Esophagus mucosa (tissue), 1 donor: ENCODE measurements at places on chromosomes 3 and 15.

GRCh38 chr3:142876417-142876816 is 12.5 kb downstream of the PCOLCE2 start:
- ATAC-seq, result peak; percentile 33

- no peak for ATAC-seq
These were observed 42.4 kb upstream of the HERC1 start for GRCh38 chr15:63876085-63876662.

DNA sequence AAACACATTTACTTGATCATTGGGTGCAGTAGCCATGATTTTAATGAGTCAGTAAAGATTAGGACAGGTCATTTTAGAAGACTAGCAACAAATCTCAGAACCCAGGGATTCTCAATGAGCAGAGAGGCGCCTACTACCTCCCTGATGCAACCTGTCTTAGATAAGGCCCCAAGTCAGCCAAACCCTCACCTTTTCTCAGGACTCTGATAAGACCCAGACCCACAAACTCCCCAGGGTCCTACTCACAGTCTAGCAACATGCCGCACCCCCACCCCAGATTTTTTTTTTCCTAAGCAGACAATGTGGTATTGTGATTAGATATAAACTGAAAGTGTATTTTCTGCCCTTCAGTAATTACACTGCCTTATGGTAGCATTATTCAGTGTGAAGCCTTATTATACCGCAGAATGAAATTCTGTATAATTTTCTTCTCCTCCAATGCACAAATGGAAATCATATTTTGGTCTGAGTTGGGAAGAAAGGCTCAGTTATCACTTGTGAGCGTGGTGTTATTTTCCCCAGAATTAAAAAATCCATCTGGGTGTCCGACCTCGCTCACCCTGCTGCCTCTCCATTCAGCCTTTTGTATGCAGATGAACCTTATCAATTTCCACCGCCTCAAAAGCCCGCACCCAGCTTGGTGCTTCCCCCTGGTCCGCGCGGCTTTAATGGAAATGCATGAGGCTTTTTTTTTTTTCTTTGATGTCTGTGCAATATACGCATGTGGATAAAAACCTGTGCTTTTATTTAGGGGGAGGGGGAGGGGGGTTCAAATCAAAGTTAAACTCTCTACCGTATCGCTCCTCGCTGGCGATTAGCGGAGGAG is 122.0 kb upstream of the SOX14 start:
- ATAC-seq, result no peak

DNA sequence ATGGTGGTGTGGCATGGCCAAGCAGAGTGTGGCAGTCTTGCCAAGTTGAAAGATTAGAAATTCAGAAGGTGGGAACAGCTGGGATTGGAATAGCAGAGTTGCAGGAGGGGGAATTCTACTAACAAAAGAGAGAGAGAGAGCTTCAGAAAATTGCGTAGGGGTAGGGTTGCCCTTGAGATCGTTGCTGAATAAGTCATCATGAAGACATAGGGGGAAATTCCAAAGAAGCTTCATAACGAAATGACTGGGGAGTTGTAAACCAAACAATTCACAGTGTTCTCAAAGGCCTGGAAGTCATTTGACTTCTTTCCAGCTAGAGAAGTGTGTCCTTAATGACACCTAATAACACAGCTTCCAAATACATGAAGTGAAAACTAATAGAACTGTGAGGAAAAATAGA is 26.3 kb upstream of the TIPARP start:
- no peak for ATAC-seq

GRCh38 chr3:56347219-56347871 is 120.9 kb downstream of the ERC2 start:
- peak; percentile 39 for ATAC-seq

DNA sequence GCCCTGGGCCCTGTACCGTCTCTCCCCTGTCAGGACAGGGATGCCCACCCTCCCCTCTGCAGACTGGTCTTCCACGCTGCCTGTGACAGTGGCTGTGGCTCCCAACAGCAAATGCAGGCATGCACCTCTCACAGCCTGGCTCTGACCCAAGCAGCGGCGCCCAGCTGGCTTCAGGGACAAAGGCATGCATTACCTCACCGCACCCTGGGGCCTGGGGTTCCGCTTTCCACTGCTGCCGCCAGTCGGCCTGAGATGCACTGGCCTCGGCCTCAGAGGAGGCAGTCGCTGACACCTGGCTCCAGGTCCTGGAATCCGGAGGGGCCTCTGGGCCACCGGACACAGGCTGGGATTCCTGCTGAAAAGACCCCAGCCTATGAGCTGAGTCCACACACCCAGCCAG is 70.3 kb downstream of the SCN5A start:
- ATAC-seq, result no peak

- ATAC-seq, result peak; percentile 64
These were observed 35.2 kb downstream of the SLC6A20 start for GRCh38 chr3:45760878-45761711.

- ATAC-seq, result no peak
These were observed 23.9 kb downstream of the EHD4 start for GRCh38 chr15:41948490-41948889.

- no peak for ATAC-seq
These were observed 36.5 kb downstream of the FAM98B start for GRCh38 chr15:38490242-38490922.

DNA sequence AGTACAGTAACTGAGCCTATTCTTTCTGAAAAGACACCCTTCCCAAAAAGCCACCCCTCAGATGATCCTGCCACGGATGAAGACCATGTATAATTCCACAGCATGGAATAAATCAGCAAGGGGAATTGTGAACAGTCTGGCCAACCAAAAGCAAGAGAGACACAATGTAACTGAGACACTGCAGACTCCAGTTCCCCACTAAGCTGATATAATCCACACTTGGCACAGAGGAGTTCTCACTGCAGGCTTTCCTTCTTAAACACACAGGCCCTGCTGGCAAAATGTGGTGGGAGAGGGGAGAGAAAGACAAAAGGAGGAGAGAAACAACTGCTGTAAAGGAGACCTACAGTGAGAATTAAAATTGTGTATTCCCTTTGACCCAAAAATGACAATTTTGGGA is 12.7 kb downstream of the GPR156 start:
- no peak for ATAC-seq

GRCh38 chr3:80190051-80190450 is 422.3 kb upstream of the ROBO1 start:
- no peak for ATAC-seq

DNA sequence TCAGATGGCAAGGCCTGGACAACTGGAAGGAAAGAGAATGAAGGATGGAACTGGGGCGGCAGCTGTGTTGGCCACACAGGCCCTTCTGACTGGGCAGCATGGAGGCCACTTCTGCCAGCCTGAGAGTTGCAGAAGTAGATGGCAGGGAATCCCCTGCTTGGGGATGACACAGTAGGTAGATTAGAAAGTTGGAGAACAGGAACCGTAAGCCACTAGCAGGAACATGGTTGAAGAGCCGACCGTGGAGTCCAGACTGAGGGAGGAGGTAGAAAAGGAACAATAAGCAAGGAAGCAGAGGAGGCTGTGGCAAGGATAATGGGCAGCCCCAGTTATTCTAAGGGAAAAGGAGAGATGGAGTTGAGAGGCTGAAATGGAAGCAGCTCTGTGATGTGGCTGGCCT is 26.4 kb upstream of the ZNF774 start:
- peak; percentile 71 for ATAC-seq

GRCh38 chr15:69443032-69443611 is 9.5 kb upstream of the RPLP1 start:
- no peak for ATAC-seq

DNA sequence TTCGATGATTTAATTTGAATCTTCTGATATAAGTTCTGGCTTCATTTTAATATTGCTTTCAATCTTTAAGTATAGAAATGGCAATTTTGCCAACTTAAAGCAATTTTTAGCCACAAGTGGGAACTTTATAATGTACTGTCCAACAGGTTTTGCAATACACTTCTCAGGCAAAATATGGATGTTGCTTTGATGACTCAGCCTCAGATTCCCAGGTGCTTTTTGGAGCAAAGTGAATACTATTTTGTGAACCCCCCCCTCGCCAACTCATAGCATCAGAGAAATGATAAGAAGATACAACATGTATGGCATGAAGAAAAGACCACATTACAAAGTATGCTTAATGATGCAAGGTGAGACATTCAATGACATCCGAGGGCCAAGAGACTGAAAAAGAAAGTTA is 158.1 kb downstream of the GABRB3 start:
- ATAC-seq, result no peak

DNA sequence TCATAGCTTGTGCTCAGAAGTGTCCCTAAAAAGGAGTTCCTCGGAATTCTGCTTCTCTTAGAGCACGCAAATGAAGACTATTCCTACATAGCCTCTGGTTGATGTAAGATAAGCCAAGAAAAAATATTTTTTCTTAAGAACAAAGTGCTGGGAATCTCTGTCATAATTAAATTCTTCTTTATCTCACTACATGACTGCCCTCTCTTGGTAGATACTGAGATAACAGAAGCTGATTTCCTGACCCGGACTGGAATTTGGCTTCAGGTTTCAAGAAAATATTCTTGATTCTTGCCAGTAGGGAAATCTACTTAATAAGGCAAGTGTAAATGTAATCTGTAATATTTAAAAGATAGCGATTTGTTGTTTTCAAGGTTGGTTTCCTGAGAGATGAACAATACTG is 31.3 kb upstream of the SETMAR start:
- peak; percentile 42 for ATAC-seq

- peak; percentile 97 for ATAC-seq
These were observed 61.8 kb upstream of the RBP1 start for GRCh38 chr3:139601191-139601961.

DNA sequence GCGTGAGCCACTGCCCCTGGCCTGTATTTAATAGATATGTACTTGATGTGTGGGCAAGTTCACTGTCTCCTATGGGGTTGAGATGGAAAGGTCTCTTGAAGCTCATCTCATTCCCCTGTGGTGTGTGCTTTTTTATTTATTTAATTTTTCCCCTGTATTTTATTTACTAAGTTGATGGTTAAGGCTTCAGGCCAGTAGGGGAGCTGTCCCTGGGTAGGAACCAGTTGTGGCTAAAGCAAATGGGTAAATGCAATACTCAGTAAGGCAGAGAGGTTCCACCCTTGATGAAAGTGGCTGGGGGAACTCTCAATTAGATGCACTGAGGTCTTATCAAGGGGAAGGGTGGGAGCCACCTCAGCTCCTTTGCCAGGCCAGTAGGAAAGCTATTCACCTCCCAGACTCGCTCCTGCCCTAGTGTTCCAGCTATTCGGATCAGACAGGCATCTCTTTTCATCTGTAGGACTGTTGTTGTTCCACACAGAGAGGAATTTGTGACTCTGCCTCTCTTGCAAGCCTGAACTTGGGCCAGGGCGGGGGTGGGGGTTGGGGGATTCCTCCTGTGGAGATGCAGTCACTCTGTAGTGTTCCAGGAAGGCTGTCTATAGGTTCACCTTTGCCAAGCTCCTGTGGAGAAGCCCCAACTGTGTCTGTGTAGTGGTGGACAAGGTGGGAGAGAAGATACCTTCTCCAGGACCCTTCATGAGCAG is 26.1 kb downstream of the PCCB start:
- no peak for ATAC-seq

- ATAC-seq, result no peak
These were observed 75.2 kb upstream of the SEC13 start for GRCh38 chr3:10396083-10396482.

GRCh38 chr3:23475446-23475845 is 272.3 kb downstream of the UBE2E2 start:
- ATAC-seq, result no peak

DNA sequence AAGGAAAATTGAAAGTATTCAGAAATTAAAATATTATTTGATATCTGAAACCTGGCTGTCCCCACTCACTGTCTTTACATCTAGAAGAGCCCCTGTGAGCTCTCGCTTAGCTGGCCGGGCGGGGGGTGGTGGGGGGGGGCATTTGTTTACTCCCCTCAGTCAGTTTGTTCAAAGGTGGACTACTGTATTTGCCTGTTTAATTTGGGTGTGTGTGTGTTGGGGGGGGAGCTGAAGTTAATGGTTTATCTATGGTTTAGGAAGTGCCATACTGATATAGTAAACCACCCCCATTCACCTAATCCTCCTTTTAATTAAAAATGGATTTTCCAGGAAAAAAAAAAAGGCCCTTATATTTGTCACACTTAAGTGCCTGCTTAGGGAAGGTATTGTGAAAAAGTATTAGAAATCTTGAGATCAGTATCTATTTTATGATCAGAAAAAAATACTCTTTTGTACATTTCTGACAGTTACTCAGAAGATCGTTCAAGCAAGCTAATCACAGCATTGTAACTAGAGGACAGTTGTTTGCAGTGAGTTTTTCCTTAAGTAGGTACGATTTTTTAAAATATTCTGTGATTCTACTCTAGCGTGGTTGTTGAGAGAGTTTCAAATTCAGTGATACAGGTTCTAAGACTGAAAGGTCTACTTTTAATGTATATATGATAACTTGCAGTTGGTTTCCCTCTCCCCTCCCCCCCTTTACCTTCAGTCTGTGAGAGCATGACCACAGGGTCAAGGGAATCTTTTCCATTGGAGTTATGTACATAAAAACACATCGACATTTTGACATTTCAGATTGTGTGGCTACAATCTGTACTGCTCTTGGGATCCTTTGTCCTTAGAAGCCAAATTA is 8.5 kb downstream of the NR2F2 start:
- ATAC-seq, result no peak

- no peak for ATAC-seq
These were observed 24.1 kb downstream of the ZNF80 start for GRCh38 chr3:114213292-114213626.

GRCh38 chr3:137343283-137343682 is 385.5 kb downstream of the IL20RB start:
- ATAC-seq, result no peak

DNA sequence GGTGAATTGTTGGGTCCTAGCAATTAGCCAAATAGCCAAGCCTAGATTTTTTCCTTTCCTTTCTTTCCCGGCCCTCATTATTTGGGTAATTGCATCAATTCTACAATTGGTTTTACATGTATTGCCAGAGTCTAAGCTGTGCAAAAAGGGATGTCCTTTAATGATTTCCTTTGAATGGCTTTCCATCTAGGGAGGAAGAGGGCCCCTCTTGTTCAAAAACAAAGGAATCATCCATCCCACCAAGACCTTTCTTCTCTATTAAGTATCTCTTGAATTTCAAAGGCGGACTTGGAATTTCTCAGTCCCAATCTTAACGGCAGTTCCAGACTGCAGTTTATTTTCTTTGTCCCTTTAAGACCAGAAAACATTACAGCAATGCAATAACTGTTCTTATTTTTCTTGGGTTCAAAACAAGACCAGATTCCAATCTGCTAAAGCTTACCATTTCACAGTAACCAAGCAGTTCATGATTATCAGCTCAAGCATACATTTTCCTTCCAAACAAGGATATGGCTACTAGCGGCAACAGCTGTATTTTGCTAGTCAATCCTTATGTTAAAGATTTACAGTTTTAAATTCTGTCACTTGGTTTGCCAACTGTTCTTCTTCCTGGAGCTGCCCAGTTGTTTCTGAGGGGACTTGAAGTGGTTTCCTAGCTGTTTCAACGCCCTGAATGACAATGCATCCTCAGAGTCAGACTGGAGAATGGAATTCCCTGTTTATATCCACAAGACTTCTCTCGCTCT is 91.4 kb upstream of the LRIG1 start:
- no peak for ATAC-seq

DNA sequence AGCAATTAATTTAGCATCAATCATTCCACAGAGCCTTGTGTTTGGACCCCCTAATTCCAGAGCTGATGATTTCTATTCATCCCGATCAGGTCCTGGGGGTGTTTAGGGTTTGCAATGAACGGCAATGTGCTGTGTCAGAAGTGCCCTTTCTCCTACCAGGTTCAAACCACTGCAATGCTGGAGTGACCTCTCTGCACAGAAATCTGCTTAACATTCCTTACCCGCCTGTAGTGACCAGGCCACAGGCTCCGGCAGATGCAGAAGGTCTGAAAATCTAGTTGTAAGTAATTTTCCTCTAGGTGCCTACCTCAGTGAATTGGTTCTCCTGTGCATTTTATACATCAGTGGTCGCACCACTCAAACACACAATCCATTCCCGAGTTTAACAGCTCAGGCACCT is 725.3 kb upstream of the CFAP20DC start:
- ATAC-seq, result no peak
